Anterior cingulate cortex (tissue), 58 donors: ENCODE measurements at places on chromosomes 3 and 15.

DNA sequence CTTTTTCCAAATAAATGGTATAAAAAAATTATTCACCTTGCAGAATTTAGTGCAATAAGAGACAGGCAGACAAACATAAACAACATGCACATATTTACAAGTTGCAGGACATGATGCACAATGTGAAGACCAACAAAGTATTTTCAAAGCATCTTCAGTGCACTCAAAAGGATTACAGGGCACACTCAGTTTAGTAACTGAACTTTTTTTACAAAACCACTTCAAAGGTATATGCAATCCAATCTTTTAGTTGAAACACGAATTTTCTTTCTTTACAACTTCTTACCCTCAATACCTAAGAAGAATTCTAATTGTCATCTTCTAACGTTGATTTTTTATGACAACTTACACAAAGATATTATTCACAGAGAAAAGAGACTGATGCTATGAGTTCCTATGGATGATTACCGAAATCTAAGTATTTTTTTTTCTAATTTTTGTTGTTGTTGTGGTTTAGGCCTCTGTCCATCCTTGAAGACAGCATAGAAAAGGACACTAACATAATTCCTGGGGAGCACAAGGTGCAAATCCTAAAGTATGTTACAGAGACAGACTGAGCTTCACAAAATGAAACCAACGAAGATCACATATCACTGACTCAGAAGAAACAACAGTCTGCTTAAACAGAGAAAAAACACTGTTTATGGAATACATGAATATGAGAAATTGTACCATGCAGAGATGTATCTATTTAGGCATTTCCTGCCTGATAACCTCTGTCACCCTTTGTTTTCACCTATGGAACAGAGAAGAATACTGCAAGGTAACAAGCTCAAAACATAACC lies 50.3 kb downstream of the ZMAT3 start:
- no peak for DNase-seq

- no peak for DNase-seq
These were observed 145.9 kb upstream of the AGTR1 start for GRCh38 chr3:148551767-148552260.

GRCh38 chr15:51861557-51862359 lies 32.3 kb downstream of the TMOD3 start:
- DNase-seq, result no peak

- DNase-seq, result no peak
These were observed 75.1 kb downstream of the SLC12A8 start for GRCh38 chr3:125137358-125138033.

GRCh38 chr3:141414800-141415462 lies 46.6 kb downstream of the ZBTB38 start:
- DNase-seq, result no peak

DNA sequence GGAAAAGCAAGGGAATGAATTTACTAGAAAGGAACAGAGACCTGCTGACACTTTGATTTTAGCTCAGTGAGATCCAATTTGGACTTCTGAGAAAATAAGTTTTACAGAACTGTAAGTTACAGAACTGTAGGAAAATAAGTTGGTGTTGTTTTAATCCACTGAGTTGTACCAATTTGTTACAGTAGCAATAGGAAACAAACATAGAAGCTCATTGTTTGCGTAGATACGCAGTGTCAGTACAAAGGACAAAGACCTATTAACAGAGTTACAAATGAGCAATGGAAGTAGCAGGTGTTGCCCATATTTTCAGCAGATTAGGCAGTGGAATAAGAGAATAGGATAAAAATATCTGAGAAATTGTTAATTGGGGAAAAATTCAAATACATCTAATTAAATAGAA lies 385.8 kb upstream of the CNTN6 start:
- DNase-seq, result no peak

- DNase-seq, result no peak
These were observed 313.5 kb downstream of the PYDC2 start for GRCh38 chr3:191774485-191774884.

GRCh38 chr15:88747631-88748030 lies 55.6 kb upstream of the ACAN start:
- DNase-seq, result no peak

DNA sequence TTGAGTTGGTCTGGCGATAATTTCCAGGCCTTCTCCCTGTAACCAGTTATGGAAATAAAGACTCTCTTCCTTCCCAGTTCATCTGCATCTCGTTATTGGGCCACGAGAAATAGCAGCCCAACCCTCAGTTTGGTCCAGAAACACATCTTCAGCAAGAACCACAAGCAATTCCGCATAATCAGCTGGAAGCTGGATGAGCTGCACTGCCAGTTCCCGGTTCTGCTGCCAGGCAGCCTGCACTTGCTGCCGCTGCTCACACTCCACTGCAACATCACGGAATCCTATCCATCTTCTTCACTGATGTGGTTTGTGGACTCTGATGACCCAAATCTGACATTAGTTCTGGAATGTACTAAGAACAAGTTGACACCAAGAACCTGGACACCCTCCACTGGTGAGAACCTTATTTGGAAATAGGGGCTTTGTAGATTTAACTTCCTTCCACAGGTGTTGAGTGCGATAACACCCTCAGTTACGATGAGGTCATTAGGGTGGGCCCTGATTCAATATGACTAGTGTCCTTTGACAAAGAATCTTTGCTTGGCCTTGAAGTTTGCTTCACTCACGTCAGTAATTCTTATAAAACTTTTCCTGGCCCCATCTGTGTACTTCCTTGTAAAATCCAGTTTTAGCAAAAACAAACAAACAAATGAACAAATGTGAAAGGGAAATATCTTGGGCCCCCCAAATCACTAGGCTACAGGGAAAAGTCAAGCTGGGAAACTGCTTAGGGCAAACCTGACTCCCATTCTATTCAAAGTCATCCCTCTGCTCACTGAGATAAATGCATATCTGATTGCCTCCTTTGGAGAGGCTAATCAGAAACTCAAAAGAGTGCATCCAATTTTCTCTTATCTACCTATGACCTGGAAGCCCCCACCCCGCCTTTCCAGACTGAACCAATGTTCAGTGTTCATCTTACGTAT lies 221.9 kb upstream of the PROK2 start:
- no peak for DNase-seq

- DNase-seq, result no peak
These were observed 390.7 kb upstream of the RGMA start for GRCh38 chr15:93479715-93480114.

- no peak for DNase-seq
These were observed 147.6 kb upstream of the NR2F2 start for GRCh38 chr15:96182736-96183513.

- DNase-seq, result no peak
These were observed 11.9 kb downstream of the PRKAR2A start for GRCh38 chr3:48835650-48836366.

- no peak for DNase-seq
These were observed 161.0 kb upstream of the CTDSPL start for GRCh38 chr3:37700466-37701248.

DNA sequence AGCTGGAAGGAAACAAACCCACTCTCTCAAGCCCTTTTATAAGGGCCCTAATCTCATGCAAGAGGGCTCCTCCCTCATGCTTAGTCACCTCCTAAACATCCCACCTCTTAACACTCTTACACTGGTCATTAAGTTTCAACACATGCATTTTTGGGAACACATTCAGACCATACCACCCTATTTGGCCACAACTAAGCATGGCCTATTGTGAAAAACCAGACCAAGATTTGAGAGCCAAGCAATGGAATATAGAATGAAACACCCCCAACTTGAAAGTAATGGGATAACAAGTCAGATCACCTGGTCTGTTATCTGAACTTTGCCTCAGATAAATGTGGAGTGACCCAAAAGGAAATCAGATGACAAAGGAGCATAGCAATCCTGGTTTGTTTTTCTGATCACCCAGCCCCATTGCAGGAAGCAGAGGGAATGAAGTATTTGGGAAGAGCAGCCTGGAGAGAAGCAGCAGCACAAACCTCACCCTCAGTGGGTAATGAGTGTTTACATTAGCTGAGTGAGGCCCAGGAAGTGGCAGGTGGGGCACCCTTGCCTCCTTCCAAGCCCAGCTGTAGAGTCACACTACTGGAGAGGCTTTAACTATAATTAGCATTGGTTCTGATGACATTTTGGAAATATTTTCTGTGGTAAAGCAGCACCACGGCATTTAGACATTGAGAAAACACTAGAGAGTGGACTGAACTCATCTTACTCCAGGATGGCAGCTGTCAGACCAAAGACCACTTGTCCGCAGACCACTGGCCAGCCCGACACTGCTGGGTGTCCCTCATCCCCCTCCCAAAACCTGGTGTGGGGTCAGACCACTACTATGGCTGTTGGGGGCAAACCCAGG lies 48.8 kb upstream of the PRTG start:
- no peak for DNase-seq

DNA sequence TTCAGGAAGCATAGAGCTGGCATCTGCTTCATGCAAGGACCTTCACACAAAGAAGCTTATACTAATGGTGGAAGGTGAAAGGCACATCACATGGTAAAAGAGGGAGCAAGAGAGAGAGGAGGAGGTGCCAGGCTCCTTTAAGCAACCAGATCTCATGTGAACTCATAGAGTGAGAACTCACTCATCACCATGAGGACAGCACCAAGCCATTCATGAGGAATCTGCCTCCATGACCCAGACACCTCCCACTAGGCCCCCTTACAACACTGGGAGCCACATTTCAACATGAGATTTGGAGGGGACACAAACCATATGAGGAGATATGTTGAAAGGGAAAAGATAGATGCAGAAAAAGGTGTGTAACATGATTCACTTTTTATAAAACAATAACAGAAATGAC lies 48.4 kb upstream of the TLE3 start:
- no peak for DNase-seq

DNA sequence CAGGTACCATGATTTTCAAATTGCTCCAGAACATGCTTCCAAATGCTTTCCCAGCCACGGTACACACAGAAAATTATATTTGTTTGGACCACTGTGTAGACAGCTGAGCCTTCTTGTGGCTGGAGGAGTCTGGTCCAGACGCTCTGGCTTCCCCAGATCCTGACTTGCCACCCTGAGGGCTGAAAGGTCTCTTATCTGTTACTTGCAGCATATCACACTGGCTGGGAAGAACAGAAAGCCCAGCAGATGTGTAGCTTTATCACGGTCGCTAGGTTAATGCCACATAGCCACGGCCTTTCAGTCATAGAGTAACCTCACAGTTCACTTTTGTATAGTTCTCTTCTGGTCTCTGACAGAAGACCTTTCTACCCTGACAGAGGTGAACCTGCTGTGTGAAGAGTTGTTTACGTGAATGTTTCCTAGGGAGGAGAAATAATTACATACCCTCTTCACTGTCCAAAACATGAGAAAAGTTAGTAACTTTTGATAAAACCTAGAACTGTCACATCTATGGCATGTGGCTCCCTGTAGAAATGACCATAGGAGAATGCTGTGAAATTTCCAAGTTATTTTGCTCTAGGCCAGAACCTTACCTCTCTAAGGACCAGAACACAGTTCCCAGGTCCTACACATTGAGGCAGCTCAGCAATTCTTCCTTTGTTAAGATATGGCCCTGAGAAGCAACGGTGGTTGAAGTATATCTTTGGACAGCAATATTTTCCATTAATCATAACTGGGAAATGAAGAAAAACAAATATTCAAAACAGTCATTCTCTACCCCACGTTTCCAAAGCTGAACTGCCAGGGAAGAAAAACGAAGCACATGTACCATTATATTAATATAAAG lies 15.8 kb upstream of the STIMATE start:
- no peak for DNase-seq

DNA sequence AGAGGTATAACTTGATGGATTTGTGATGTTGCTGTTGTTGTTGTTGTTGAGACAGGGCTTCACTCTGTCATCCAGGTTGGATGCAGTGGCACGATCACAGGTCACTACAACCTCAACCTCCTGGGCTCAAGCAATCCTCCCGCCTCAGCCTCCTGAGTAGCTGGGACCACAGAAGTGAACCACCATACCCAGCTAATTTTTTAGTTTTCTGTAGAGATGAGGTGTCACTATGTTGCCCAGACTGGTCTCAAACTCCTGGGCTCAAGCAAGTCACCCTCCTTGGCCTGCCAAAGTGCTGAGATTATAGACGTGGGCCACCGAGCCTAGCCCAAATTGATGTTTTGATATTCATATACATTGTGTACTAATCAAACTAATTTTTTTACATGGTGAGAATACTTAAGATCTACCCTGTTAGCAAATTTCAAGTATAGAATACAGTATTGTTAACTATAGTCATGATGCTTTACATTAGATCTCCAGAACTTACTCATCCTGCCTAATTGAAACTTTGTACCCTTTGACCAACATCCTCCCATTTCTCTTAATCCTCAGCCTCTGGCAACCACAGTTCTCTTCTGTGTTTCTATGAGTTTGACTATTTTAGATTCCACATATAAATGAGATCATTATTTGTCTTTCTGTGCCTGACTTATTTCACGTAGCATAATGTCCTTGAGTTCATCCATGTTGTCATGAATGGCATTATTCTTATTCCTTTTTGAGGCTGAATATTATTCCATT lies 23.2 kb downstream of the LMCD1 start:
- no peak for DNase-seq

DNA sequence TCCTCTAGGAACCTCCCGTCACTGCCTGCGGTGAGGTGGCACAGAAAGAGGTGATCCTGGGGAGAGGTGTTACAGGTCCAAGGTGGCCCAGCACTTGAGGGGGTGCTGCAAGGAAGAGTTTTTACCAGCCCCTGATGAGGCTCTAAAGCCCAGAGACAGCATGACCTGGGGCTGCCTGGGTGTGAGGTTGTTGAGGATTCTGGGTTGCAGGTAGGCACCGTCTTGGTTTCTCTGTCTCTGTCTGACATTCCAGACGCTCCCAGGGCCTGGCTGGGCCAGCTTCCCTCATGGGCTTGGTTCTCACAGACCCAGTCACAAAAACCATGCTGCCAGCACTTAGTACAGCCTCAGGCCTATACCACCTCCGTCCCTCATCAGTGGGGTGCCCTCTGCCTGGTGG lies 31.1 kb downstream of the DNAJB8 start:
- DNase-seq, result no peak

DNA sequence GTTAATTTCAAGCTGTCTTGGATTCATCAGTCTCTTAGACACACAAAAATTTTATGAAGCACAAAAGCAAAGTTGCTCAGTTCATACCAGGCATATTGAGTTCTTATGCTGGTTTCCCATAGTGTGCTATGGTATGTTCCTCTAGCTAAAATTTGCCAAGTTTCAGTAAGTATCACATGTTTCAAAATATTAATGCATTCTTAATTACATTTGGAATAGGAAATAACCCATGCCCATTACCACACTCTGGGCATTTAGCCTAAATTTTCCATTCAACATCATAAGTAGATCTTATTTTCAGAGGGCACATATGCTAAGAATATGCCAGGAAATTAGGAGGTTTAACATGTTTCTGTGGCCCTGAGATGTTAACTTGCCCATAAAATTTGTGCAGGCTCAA lies 289.9 kb downstream of the SHOX2 start:
- DNase-seq, result no peak

DNA sequence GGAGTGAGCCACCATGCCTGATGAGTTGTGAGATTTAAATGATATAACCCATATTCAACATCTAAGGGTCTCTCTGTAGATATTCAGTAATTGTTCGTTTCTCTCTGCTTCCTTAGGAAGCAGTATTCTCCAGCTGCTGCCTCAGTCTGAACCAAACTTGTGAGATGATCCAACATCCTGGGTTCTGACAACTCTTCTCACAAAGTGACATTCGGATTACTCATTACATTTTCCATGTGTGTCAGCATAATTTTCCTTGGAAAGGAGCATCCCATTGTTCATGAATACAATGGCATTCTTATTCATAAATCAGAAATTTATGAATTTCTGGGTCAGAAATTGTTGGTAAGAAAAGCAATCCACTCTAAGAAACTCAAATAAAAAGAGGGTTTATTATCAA lies 15.0 kb upstream of the SEC22A start:
- no peak for DNase-seq

GRCh38 chr3:114565216-114565615 lies 271.4 kb downstream of the TIGIT start:
- DNase-seq, result no peak

- DNase-seq, result no peak
These were observed 55.4 kb downstream of the KLF13 start for GRCh38 chr15:31381801-31382712.
